ENCODE measurements at places on chromosomes 6 and 20.

DNA sequence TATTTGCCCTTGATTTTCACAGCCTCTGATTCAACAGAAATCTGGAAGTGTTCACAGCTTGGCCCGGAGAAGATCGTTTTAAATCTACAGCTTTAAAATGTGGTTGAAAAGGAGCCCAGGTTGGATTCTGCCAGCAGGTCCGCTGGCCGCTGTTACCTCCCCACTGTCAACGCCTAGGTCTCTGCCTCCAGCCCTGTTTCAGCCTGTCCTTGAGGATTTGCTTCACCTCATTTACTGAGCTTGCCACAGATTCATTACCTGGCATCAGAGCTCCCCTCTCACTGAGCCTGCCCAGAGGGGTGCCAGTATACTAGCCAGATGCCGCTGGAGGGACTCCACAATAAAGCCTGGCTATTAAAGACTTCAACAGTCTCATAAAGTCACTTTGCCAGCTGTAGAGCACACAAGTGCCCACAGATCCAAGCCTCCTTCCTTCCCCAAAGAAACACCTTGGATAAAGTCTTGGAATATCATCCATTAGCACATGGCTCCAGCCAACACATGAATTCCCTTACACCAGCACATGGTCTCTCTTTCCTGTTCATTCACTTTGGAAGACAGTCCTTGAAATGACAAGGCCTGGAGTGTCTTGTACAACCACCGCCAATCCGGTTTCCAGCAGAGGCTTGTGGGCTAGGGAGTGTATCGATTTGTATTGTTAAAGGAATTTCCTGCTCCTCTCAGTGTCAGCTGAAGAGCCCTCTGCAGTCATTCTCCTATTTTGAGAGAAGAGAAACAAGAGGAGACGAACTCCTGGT lies 9.5 kb upstream of the NR2E1 start:
- DNase-seq: no peak

- DNase-seq: no peak
Measured at GRCh38 chr6:159464816-159465215, 228.2 kb downstream of the SOD2 start.

GRCh38 chr20:31617432-31618104 lies 12.5 kb downstream of the ID1 start:
- DNase-seq: no peak

DNA sequence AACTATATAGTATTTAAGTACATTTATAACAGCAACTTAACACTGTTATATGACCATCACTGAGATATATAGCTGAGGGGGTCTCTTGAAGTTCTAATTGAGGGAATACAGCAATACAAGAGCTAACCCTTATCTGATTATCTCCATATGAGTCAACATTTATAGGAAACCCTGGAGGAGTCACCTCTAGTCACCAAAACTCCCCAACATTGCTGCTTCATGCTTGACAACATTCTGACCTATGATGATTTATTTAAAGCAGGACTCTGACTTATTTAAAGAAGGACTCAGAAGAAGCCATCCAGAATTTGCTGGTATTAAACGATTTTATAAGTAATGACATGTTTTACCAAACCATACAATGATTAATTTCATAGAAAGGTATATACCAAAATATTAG lies 182.6 kb upstream of the NOX3 start:
- DNase-seq: no peak

GRCh38 chr6:138456401-138456790 lies 42.9 kb downstream of the NHSL1 start:
- no peak for DNase-seq

GRCh38 chr6:1633366-1634021 lies 23.8 kb downstream of the FOXC1 start:
- no peak for DNase-seq

- DNase-seq: no peak
Measured at GRCh38 chr20:47622118-47622665, 120.5 kb downstream of the NCOA3 start.

- no peak for DNase-seq
Measured at GRCh38 chr6:16481697-16482399, 243.5 kb downstream of the GMPR start.

DNA sequence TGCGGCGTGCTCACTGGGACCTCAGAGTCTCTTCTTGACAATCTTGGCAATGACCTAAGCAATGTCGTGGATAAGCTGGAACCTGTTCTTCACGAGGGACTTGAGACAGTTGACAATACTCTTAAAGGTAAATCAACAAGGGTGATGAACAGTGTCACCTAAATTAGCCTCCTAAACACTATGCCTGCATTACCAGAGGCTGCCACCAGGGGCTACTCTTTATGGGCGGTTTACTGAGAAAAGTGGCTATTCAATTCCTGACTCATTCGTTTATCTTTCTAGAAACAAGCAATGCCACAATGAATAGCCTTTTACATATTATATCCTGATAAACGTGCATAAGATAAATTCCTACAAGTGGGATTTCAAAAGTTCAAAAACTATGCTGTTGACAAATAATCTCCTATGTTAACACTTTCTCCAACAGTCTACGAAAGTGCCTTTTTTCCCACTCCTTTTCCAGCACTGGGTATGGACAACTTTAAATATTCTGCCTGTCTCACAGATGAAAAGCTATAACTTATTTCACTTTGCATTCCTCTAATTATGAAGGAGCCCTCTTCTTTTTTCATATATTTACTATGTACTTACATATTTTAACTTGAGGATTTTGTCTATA lies 1.3 kb downstream of the BPIFA2 start:
- DNase-seq: no peak

DNA sequence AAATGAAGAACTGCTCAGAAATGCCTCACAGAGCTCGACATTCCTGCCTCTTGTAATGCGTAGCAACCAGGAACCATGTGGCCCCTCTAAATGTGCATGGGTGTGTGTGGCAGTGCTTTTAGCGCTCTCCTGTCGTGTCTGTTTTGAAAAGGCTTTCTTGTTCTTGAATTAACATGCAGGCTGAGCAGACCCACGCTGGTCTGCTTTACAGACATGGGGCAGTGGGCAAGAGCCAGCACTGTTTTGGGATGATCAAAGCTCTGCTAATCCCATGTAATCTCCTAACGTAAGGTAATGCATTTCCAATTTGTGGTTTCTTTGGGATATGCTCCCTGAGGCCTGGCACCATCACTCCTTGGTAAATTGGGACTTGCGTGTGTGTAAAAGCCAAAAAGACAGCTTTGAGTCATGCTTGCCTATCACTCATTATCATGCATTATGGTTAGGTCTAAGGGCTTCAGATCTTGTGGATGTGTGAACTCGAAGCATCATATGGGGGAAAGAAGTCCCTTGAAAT lies 11.8 kb downstream of the RIPOR2 start:
- DNase-seq: no peak

GRCh38 chr6:111952821-111953540 lies 79.7 kb upstream of the FYN start:
- no peak for DNase-seq

DNA sequence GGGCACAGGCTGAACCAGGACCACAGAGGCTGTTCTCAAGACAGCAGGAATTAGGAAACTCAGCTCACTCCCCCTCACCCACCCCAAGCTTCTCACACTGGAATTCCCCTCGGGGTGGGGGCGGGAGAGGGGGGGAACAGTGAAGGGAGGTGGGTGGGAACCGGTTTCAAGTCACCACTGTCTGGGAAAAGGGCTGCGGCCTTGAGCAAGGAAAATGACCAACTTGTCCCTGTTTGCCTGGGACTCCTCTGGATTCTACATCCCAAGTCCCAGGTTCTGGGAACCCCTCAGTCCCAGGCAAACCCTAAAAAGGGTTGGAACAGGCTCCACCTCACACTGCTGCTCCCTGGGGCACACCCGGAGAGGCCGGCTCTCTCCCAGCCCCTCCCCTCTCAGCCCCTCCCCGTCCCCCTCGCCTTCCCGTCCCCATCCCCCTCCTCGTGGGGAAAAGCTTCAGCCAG lies 230.7 kb downstream of the TFAP2C start:
- no peak for DNase-seq

- no peak for DNase-seq
Measured at GRCh38 chr6:35427851-35428321, 24.3 kb upstream of the FANCE start.

GRCh38 chr20:57746832-57747404 lies 37.1 kb upstream of the PMEPA1 start:
- DNase-seq: no peak

- DNase-seq: no peak
Measured at GRCh38 chr6:149480502-149481280, 4.1 kb downstream of the ZC3H12D start.

GRCh38 chr20:17403461-17403860 lies 127.7 kb downstream of the BFSP1 start:
- no peak for DNase-seq

DNA sequence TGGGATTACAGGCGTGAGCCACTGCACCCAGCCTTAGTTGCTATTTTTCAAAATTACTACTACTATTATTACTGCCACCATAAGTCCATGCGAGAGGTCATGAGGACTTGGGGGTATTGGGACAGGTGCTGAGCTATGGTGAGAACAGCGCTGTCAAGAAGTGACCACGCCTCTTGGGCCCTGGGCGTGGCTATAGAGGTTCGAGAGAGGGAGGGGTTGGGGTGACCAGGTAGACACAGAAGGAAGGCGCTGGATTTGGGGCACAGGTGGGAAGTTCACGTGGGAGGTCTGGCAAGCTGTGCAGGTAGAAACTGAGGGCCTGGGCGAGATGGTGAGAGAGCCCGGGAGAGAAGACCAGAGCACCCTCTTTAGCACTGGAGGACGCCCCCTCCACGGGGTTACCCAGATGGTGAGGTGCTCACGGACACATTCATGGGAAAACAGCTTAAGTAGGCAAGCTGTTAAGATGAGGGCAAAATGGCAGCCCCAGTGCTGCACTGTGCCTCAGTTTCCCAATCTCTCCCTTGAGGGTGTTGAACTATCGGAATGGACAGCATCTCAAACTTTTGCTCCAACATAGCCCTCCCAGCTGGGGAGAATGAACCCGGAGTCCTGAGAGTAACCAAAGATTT lies 61.0 kb downstream of the RAB44 start:
- no peak for DNase-seq

- DNase-seq: no peak
Measured at GRCh38 chr20:9500121-9500520, 14.3 kb upstream of the LAMP5 start.

- DNase-seq: no peak
Measured at GRCh38 chr20:37358366-37359150, 12.6 kb downstream of the SRC start.

- no peak for DNase-seq
Measured at GRCh38 chr20:52263757-52264156, 72.2 kb upstream of the ZFP64 start.

DNA sequence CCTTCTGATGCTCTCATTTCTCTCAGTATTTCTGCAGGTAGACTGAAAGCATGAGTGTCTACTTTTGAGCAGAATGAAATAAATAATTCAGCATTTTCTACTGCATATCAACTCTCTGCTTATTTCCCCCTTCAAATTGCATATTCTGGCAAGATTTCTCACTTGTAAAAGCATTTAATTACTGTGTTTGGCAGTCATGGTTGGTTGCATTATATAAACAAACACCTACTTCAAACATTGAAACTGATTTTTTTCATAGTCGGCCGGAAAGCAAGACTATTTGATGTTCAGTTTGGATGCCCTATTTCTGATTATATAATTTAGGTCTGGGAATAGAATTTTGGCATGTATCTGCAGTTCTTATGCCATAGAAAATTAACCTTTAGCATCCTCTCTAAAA lies 73.1 kb downstream of the PLEKHG1 start:
- no peak for DNase-seq

DNA sequence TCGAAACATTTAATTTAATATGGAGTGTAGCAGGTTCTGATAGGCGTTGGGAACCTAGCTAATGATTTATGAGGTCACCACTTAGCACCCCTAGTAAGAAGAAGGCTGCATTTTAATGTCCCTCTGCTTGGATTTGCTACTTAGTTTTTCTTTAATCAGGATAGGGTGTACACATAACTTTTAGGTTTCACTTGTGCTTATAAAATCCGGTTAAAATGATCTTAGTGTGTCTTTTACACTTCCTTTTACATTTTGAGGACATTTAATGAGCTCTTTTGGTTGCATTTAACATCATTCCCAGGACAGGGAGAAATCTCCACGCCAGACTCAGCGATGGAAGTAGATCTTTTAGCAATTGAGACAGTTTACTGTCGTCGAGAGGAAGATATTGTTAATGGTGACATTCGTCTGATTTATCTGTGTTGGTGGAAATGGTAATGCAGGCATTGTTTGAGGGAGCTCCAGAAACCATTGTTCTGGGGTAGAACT lies 5.6 kb downstream of the TFAP2A start:
- DNase-seq: no peak

DNA sequence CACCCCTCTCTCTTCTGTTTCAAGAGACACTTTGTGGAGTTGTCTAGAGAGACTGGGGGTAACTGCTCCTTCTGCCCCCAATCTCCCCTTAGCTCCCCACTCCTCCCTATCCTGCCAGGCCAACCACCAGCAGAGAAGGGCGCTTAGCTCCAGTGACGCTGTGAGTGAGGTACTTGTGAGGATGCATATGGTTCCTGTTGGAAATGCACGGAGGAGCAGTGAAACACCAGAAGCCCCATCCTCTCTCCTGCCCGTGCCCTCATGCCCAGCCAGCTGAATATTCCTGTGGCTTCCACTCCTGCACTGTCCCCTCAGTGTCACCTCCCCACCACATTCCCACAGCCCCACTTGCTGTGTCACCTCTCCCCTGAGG lies 11.9 kb downstream of the NT5E start:
- no peak for DNase-seq

GRCh38 chr6:2948228-2949025 lies 22.9 kb downstream of the SERPINB6 start:
- no peak for DNase-seq

- no peak for DNase-seq
Measured at GRCh38 chr6:39029156-39030011, 19.2 kb upstream of the GLP1R start.

DNA sequence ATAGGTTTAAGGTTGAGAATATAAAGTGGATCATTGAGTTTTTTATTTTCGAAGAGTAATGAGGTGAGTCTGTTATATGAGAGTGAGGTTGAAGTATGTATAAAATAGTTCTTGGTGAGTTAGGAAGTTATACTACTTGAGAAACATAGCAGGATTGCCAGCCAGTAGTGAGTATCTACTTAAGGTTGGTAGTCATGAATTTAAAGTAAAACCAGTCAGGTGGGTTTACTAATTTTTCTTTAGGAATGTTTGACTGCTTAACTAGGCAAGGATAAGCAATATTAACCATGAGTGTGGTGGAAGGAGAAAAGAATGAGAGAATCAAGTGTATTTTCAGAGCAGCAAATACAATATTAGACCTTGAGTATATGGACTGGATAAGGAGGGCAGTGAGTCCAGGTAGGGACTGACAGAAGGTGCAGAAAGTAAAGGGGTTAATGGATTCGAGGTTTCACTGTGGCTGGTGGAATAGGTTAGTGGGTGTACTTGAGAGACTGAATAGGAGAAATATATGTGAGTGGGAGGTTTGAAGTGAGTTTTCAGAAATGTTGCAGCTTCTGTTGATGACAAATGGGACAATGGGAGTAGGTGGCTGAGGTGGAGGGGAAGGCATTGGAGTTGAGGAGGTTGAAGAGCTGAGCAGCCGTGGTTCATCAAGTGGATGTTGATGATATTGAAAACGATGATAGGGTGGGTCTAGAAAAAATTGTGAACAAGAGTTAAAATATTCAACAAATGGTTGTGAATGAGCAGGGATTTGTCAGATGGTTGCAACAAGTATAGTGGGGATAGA lies 232.5 kb upstream of the ASCC3 start:
- DNase-seq: no peak

- no peak for DNase-seq
Measured at GRCh38 chr6:81480139-81480538, 272.3 kb downstream of the TENT5A start.
